ENCODE measurements at places on chromosomes 7 and 10. TPM values are rescaled to one million over a fixed set of nuclear protein-coding genes. Genes with fewer than 3 reads are reported as not detected.

STAG3 gene
- 0.89 TPM for total RNA-seq

RPP30 gene
- 45.2 TPM for total RNA-seq

RP9 gene
- 8.9 TPM for total RNA-seq

GRCh38 chr7:140863184-140863583, 61.5 kb downstream of the BRAF start:
- no peak for DNase-seq

GRCh38 chr10:8071666-8072065, 17.2 kb downstream of the GATA3 start:
- DNase-seq, result no peak

DNA sequence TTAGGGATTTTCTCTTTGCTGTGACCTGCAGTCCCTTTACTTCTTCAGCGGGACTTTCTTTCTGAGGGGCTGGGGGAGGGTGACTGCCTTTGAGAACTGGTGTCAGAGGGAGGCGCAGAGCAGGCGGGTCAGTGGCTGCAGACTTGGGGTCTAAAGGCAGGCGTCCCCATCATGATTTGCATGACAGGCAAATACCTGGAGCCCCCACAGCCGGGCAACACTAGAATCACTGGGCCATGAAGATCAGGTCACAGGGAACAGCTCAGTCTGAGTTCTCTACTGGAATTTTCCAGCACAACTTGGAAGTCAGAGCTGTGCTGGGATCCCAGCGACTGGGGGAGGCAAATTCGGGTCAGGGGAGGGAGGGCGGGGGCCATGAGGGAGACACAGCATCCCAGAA, 29.2 kb upstream of the PITRM1 start:
- DNase-seq, result no peak

GRCh38 chr7:99078416-99078815, 65.5 kb downstream of the SMURF1 start:
- no peak for DNase-seq

DNA sequence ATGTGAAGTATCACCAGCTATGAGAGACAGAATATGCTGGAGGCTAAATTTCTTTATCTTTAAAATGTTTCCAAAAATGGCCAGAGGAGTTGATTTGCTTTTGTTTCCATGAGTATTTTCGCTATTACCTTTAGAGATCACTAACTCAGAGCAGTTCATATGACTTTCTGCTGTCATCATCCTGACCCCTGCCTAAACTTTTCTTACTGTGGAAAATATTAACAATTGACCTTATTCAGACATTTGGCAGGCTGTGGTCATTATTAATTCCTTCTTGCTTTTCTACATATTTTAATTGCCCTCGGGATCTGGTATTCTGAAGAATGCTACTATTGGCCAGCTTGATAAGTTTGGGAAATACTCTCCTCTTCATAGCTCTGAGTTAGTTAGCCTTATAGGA, 156.5 kb downstream of the EXOC4 start:
- DNase-seq, result peak; percentile 33
